CD4-positive, alpha-beta T cell treated with Interleukin-6 at 100 ng/mL for 8 hours (primary cell): ENCODE measurements at places on chromosomes 13 and 19.

DNA sequence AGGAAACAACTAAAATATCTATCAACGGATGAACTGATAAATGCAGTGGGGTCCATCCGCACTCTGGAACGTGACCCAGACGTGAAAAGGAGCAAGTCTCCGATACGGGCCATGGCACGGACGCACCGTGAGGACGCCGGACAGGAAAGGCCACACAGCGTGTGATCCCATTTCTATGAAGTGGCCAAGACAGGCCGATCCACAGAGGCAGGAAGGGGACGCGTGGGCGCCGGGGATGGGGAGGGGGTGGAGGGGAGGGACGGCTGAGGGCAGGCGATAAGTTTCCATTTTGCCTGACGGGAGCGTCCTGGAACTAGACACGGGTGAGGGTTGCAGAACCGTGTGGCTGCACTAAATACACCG is 13.8 kb downstream of the SHC2 start:
- no peak for DNase-seq

- no peak for DNase-seq
These were observed 6.0 kb downstream of the KANK2 start for GRCh38 chr19:11191273-11191755.

- DNase-seq = no peak
These were observed 3.5 kb downstream of the CEACAM4 start for GRCh38 chr19:41623360-41623759.

DNA sequence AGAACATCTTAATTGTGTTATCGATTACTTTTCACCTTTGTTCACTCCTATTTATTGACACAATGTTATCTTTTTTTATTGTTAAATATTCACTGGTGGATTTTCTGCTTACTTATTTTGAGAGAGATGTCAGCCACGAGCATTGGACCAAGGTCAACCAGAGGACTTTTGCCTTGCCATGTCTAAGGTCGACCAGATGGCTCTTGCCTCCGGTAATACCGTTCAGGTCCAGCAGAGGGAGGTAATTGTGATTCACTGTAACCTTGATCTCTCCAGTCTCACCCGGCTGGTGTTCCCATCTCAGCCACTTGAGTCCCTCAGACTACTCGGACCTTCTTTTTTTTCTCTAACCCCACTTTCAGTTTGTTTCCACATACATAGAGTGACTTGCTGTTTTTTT is 1438.1 kb downstream of the UQCRFS1 start:
- no peak for DNase-seq

GRCh38 chr13:106581225-106581624 is 13.3 kb upstream of the ARGLU1 start:
- no peak for DNase-seq

DNA sequence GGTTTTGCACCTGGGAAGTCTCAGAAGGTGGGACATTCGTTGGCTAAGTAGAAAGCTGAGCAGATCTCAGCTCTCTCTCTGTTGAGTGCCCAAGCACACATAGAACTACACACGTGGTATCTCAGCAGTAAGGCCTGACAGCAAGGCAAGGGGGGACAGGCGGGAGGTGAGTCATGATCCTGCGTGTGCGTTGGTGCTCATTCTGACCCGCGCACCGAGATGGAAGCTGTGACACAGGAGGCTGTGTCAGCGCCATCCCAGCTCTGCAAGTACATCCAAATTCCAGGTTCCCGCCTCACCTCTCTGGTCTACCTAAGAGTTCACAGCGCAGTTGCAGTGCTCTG is 135.7 kb downstream of the USP12 start:
- DNase-seq = no peak

DNA sequence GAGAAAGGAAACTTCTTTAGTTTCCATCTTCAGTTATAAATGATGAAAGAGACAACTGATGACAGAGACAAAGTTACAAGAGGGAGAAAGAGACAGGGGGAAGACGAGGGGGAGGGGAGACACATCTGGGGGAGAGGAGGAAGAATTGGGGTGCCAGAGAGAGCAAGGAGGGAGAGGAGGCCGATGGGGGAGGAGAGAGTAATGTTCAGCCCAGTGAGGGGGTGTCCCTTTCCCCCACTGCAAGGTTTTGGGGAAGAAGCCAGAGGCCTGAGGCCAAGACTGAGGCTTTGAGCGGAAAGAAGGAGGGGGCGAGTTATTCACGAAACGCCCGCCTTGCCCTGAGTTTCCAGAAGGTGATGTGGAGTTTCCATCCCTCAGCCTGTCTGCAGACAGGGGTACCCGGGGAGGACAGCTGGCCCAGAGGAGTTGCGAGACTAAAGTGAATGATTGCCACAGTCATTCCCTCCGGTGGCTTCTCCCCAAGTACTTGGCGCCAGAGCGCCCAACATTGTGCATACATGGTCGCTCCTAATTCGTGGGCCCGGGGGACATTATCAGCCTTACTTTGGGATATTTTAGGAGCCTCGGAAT is 558 bp upstream of the PPAN start:
- DNase-seq = peak; percentile 22

DNA sequence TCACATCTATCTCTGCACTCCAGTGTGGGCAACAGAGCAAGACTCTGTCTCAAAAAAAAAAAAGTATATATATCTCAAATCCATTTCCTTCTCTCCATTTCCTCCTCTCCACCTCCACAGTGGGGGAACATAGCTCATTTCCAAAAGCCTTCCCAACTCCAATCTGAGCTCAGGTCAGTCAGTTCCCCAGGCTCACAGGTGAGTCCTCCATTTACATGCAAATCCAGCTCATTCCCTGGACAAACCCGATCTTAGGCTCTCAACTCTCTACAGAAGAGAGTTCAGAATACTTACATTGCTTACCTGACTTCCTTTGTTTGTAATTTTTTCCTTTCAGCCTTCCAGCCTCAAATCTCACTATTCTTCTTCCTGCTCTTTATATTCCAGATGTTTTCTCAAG is 518.3 kb downstream of the GPC6 start:
- no peak for DNase-seq

GRCh38 chr13:98890186-98890585 is 87.7 kb downstream of the DOCK9 start:
- no peak for DNase-seq

DNA sequence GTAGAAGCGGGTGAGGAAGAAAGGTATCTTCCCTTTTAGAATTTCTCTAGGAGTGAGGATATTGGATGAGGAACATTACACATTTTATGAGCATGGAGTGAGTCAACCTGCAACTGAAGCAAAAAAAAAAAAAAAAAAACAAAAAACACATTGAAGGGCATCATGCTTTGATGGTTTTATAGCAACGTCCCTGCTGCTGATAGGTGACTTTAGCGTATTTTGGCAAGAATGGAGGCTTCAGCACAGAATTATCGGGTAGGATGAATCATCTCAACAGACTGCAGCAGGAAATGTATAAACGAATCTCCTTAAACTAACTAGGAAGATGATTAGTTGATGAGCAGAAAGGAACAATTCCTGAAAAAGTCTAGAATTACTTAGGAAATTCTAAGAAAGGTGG is 1359.6 kb upstream of the ATXN8OS start:
- no peak for DNase-seq

DNA sequence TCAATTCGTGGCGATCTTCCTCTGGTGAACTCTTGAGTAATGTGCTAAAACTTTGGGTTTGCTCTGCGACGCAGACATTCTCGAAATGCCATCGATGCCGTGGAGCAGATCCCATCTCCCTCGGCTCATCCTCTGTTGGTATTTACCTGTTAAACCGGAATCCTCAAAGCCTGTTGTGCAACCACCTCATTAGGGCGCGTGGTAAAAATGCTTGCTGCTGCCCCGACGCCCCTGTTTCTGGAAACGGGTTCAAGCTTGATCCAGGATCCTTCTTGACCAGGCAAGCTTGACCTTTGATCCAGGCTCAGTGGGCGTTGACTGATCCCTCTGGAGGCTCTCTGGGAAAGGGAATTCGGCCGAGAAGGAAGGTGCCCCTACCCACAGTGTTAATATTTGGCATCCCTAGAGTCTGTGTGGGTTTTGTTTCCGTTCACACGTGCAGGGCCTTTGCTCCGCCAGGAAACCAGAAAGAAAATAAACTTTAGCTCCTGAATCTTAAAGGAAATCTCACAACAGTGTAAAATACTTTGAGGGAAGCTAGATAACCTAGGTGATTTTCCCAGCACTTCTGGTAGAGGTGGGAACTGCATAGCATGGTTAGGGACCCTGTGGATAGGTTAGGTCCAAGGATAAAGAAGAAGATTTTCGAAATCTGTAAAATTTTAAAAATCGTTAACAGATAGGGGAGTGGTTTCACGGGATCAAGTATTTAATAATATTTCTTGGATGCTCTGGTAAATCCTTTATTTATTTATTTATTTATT is 1.1 kb downstream of the LSM14A start:
- peak; percentile 4 for DNase-seq

GRCh38 chr19:35090506-35091214 is 25.0 kb upstream of the FXYD3 start:
- peak; percentile 37 for DNase-seq

DNA sequence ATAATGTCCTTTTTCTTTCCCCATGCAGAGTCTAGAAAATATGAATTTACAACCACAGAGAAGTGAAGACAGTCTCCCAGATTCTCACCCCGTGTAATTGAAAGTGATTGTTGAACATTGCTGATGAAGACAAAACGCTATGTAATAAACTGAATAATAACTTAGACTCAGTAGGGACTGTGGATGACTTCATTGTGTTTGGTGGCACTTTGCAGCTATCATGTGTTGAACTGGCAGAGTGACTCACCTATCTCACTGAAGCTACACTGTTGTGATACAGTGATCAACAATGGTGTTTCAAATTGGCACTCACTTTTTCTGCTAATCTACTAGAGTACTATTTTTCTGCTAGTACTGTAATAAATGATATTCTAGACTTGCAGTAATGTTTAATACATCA is 261.3 kb downstream of the DACH1 start:
- no peak for DNase-seq

GRCh38 chr19:15432018-15432494 is 13.3 kb upstream of the AKAP8L start:
- no peak for DNase-seq

DNA sequence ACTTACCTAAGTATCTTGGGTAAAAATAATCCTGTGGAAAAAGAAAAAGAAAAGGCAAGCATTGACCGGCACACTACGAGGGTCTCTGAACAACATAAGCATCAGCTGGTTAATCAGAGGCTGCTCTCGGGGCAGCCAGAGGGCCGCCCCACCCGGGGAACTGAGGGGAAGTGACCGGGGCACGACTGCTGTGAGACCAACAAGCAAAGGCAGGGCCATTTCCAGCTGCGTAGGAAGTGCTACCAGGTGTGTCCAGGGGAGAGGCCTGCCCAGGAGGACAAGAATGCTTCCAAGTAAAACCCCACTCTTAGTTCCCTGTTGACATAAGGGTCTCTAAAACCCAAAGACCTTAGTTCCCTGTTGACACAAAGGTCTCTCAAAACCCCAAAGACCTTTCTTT is 15.9 kb downstream of the GAS6 start:
- no peak for DNase-seq

DNA sequence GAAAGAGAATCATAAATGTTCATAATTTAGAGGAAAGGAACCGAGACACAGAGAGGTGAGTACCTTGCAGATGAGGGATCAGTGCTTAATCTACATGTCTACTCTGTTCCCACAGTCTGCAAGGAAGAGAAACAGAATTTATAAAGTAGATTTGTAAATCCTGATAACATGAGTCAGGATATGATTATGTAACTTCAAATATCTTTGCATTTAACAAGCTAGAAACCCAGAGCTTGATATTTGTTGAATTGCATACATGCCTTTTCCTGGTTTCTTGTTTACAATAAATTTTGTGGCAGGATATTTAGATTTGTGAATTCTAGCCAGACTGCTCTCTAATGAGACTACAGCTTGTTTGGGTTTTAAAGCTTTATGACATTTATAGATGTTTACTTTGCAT is 219.2 kb downstream of the ENOX1 start:
- DNase-seq = no peak

- no peak for DNase-seq
These were observed 987.9 kb downstream of the OLFM4 start for GRCh38 chr13:54016542-54016941.

DNA sequence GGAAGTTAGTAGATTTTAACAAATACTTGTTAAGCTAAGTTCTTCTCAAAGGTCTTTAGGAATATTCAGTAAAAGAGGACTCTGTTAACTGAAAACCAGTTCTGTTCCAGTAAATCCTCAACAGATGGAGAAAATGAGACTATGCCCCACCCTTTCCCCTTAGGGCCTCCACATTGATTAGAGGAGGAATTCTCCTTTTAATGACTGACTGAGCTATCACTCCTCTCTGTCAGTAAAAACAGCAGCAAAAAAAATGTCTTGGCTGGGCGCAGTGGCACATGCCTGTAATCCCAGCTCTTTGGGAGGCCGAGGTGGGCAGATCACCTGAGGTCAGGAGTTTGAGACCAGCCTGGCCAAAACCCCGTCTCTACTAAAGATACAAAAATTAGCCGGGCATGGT is 50.1 kb downstream of the NLRP12 start:
- DNase-seq = no peak

- DNase-seq = no peak
These were observed 55.9 kb upstream of the SERP2 start for GRCh38 chr13:44317752-44318151.

- DNase-seq = no peak
These were observed 47.0 kb downstream of the ZNF44 start for GRCh38 chr19:12247644-12248222.

DNA sequence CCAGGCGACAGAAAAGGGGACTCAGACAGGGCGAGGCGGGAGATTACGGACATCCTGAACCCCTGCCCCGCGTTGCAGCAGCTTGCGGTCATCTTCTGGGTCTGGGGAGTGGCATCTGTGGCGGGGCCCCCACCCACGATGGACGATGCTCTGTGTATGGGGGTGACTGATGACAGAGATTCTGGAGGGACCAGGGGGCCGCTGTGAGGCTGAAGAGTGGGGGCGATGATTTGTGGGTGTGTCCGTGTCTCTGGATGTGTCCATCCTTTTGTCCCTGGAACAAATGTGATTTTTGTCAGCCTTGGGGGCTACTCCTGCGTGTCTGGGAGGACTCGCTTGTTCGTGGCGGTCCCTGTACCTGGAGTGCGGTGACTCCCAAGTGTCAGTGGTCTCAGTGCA is 17.7 kb downstream of the ZNF77 start:
- DNase-seq = no peak
